Dermis lymphatic vessel endothelial cell (primary cell): ENCODE measurements at places on chromosomes 16 and 17. TPM values are rescaled to one million over a fixed set of nuclear protein-coding genes. Genes with fewer than 3 reads are reported as not detected.

Gene RASL10B
- total RNA-seq = 0.11 and 0.26 TPM in 2 replicates

Gene PRSS36
- total RNA-seq = 0.26 and 0.87 TPM in 2 replicates

Gene AHSP
- total RNA-seq = not detected in 2 replicates

Gene PPY
- not detected in 2 replicates for total RNA-seq

Gene MT4
- total RNA-seq = not detected in 2 replicates

Gene G6PC1
- not detected in 2 replicates for total RNA-seq

Gene TERB1
- under 0.01 and 0.09 TPM in 2 replicates for total RNA-seq

Gene COPRS
- 63.0 and 63.9 TPM in 2 replicates for total RNA-seq

Gene RAB26
- 0.26 and 0.65 TPM in 2 replicates for total RNA-seq

Gene DNASE1
- 6.0 and 14.2 TPM in 2 replicates for total RNA-seq

Gene KRTAP9-1
- total RNA-seq = not detected in 2 replicates

Gene MTHFSD
- total RNA-seq = 6.1 and 8.3 TPM in 2 replicates

Gene NPTX1
- 0.11 and 0.17 TPM in 2 replicates for total RNA-seq

Gene RTN4RL1
- total RNA-seq = 0.33 and 0.77 TPM in 2 replicates

Gene ZNF276
- 12.4 and 16.7 TPM in 2 replicates for total RNA-seq

Gene LDHD
- 0.34 and 0.65 TPM in 2 replicates for total RNA-seq

Gene KRTAP17-1
- total RNA-seq = not detected in 2 replicates

Gene CCL3
- not detected in 2 replicates for total RNA-seq
